ENCODE measurements at places on chromosomes 3 and 15. TPM values are rescaled to one million over a fixed set of nuclear protein-coding genes. Genes with fewer than 3 reads are reported as not detected.

The CYP11A1 gene
- 1.3 TPM for total RNA-seq

The CHDH gene
- total RNA-seq = 1.3 TPM

The GMNC gene
- not detected for total RNA-seq

The SCN5A gene
- 0.18 TPM for total RNA-seq

The PLSCR5 gene
- total RNA-seq = not detected

The GRIP2 gene
- total RNA-seq = 0.76 TPM

The PLA2G4E gene
- total RNA-seq = 1.1 TPM

The ROBO2 gene
- 6.3 TPM for total RNA-seq

The ALG1L2 gene
- not detected for total RNA-seq

The CELF6 gene
- not detected for total RNA-seq

The GOLGA8Q gene
- 2.3 TPM for total RNA-seq

The MESP2 gene
- total RNA-seq = 0.83 TPM

The CCDC71 gene
- 21.6 TPM for total RNA-seq

The C3orf85 gene
- total RNA-seq = not detected

The ONECUT1 gene
- not detected for total RNA-seq

The DGKG gene
- 1.4 TPM for total RNA-seq

The CCDC39 gene
- not detected for total RNA-seq

The IL17RE gene
- total RNA-seq = 7.5 TPM

The ATP10A gene
- total RNA-seq = 2.4 TPM

The MOBP gene
- not detected for total RNA-seq

The PRSS50 gene
- total RNA-seq = not detected

The LTK gene
- total RNA-seq = 0.82 TPM

The DISP2 gene
- not detected for total RNA-seq

The GOLGA6L25 gene
- total RNA-seq = not detected

The MYO5C gene
- 23.8 TPM for total RNA-seq

The STAG1 gene
- total RNA-seq = 21.4 TPM

The CNTN4 gene
- total RNA-seq = 0.61 TPM

The TRIM59 gene
- 4.9 TPM for total RNA-seq

The GHSR gene
- total RNA-seq = not detected

The PIERCE2 gene
- not detected for total RNA-seq

The RNF7 gene
- 54.4 TPM for total RNA-seq
